ENCODE measurements at places on chromosomes 5 and 9.

DNA sequence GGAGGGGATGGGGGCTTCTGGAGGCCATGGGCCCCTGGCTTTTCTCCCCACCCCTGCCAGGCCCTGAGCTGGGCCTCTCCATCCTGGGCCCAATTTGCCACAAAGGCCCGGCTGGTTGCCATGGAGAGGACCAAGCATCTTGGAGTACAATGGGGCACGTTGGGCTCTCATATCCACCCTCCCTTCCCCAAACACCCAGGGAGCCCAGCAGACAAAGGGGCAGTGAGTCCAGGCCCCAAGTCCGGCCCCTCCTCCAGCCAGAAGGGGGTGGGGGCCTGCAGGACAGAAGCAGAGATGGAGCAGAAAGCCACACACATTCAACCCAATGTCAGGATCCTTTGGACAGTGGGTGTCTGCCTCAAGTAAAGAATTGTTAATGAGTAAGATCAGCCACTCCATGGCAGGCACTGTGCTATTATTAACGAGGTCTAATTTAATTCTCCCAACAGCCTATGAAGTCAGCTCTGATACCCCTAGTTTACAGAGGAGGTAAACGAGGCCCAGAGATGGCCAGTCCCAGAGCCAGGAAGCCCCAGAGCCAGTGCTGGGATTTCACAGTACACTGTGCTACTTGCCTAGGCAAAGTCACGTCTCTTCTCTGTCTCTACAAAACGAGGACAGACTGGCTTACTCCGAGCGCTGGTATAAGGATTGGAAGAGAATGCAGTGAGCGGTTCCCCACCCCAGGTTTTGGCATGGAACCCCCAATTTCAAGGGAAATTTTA is 2.3 kb downstream of the CRB2 start:
- no peak for DNase-seq

DNA sequence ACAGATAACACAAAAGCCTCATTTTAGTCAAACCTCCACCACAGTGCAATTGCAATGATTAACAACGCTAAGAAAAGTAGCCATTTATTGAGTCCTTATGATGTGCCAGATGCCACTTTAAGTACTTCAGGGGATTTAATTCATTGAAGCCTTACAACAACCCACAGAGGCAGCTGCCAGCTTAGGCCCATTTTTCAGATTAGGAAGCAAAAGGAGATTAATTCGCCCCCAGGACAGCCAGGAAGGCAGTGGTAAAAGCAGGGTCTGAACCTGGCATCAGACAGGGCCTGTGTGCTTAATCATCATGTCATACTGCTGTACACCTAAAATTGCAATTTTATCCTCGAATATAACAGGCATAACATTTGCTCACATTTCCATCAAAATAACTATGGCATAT is 23.9 kb downstream of the MED27 start:
- DNase-seq: no peak

GRCh38 chr9:37100741-37101140 is 19.6 kb upstream of the ZCCHC7 start:
- no peak for DNase-seq

- DNase-seq: no peak
These were observed 13.9 kb downstream of the HMGXB3 start for GRCh38 chr5:150014456-150014855.

- DNase-seq: no peak
These were observed 37.4 kb downstream of the TNFAIP8 start for GRCh38 chr5:119393201-119393691.

- no peak for DNase-seq
These were observed 594.1 kb upstream of the BRINP1 start for GRCh38 chr9:119963258-119963797.

GRCh38 chr5:3353561-3353960 is 242.1 kb upstream of the IRX1 start:
- no peak for DNase-seq

DNA sequence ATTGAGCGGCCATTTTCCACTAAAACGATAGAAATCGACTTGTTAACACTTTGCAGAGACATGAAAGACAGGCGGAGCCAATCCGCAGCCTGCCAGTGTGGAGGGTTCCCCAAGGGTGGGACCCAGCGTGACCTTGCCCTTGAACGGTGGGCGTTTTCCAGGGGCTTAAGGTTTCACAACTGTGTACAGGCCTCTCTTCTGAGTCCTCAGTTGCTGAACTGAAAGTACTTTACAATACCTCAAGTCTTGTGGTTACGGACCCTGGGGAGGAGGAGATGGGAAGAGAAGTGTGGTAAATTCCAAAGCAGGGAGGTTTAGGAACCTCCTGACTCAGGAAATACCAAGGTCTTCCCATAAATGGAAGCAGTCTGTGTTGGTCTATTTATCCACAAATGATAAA is 68.2 kb upstream of the CKMT2 start:
- DNase-seq: no peak

GRCh38 chr5:10308844-10309243 is 1.1 kb upstream of the CMBL start:
- no peak for DNase-seq

DNA sequence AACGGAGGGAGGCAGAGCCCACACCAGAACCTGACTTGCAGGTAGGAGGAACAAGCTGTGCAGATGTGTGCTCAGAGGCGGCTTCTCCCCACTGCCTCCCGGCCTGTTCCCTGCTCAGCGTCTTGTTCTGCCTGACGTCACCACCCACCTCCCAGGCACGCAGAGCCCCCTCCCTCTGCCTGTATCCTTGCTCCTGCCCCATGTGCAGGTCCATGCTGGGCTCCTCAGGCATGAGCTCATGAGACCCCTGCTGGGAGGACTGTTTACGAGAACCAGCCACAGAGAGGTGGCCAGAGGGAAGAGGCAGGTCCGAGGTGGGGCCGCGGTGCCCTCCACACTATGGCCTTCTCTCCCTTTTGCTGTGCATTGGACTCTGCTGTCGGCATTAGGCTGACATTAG is 45.5 kb downstream of the SLC6A3 start:
- DNase-seq: no peak

DNA sequence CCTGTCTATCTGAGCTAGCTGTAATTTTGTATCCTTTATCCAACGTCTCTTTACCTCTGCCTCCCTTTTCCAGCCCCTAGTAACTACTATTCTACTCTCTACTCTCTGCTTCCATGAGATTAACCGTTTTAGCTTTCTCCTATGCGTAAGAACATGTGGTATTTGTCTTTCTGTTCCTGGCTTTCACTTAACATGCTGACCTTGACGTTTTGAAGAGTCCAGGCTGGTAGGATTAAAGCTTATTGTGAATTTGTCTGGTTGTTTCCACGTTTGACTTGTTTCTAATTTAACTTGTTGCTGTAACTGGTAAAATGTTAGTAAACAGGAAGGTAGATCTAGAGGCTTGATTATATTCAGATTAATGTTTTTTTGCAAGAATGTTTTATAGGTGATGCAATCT is 385.3 kb downstream of the PSAT1 start:
- DNase-seq: no peak

Measured in DMS153 (cell line).